ENCODE measurements at places on chromosomes 11 and 22.

DNA sequence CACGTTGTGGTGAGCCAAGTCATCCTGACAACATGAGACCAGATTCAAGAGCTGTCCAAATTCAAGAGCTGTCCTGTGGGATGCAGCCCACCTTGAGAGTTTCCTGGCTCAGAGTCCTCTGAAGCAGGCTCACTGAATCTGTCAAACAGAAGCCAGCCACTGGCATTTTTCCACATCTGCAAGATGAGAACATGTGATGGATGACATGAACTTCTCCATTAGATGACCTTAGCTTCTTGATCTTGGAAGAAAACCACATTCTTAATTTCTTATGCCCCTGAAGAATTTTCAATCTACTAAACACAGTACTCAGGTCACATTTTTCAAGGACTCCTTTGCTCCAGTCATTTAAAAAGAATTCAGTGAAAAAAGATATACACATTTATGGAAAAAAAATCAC, 291.0 kb downstream of the GUCY1A2 start:
- no peak for DNase-seq

GRCh38 chr11:32069361-32070058, 21.4 kb upstream of the RCN1 start:
- DNase-seq: no peak

GRCh38 chr11:66080055-66080817, 10.2 kb downstream of the PACS1 start:
- DNase-seq: peak; percentile 70

GRCh38 chr22:33038836-33039235, 19.3 kb downstream of the SYN3 start:
- DNase-seq: no peak

- DNase-seq: no peak
Measured at GRCh38 chr11:118980191-118980881, 8.8 kb downstream of the FOXR1 start.

DNA sequence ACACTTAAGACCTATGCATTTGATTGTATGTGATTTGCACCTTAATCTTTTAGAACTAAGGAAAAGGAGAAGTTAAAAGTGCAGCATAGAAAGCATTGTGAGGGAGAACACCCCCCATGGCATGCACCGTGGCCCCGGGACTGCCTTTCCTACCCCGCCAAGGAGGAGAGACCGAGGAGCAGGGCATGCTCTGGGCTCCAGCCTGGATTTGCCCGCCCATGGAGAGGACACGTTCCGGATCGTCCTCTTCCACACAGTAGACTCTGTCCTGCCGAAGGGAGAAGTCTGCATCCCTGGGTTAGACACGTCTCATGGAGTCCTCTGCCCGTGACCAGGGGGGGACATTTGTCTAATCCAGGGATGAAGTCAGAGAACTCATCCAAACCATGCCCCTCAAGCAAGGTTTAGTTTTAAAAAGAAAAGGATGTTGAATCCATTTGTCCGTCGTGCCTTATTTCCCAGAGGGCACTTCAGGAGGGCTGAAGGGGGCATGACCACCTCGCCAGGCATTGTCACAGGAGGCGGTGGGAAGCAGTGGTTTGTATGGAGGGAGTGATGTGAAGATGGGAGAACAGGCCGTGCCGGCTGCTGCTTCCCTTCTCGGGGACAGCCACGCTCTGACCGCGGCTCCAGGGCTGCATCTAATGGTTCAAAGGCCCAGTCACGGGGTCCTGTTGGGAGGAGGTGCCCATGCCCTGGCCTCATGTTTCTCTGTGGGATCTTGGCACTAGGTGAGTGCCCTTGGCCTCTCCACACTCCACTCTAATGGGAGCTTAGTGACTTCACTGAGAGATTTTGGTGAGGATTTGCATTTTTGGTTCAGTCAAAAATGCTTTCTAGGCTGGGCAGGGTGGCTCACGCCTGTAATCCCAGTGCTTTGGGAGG, 66.2 kb upstream of the GAL start:
- no peak for DNase-seq

- no peak for DNase-seq
Measured at GRCh38 chr11:62976109-62976508, 8.7 kb downstream of the SLC22A6 start.

DNA sequence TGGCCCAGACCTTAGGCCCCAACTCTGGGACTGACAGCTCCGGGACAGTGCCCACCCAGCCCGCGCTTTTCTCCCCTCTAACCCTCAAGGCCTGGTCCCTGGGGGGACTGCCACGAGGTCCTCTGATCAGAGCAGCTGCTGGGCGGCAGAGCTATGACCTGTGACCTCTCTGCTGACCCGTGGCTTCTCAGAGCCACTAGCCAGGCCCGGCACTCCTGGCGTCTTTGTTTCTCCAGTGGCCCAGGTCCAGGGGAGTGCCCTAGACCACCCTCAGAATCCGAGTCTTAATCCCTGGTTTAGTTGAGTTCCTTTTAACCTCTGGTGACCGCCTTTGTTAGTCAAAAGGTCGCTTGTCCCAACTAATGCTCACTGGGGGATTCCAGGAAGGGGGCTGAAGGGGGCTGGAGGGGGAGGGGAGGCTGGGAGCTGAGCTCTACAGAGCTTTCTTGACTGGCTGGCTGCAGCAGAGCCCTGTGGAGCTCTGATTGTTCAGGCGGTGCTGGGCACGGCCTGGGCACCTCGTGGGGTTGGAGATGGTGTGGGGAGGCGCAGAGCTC, 1.2 kb downstream of the FBLN1 start:
- no peak for DNase-seq

DNA sequence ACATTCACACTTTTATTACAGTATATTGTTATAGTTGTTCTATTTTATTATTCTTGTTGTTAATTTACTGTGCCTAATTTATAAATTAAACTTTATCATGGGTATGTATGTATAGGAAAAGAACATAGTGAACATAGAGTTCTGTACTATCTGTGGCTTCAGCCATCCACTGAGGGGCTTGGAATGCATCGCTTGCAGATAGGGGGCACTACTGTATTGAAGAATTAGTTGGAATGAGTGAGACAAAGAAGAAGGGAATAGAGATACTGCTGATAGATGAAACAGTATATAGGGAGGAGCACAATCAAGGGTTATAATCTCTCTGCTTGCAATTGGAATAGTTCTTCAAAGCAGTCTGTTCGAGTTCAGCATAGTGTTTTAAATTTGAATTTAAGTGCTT, 432.2 kb downstream of the RAB38 start:
- DNase-seq: no peak

DNA sequence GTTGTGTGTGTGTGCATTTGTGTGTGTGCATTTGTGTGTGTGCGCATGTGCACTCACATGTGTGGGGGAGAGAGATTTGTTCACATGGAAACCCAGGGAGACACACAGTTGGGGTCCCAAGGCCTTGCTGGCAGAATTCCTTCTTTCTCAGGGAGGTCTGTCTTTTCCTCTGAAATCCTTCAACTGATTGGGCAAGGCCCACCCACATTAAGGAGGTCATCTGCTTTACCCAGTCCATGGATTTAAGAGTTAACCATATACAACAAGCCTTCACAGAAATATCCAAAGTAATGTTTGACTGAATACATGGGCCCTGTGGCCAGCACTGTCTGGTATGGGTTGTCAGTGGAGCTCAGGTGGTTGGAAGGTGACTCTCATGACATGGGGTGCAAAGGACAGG, 641.4 kb downstream of the BRD1 start:
- no peak for DNase-seq
